ENCODE measurements at places on chromosomes 16 and 17.

GRCh38 chr17:38727736-38728135, 2.4 kb upstream of the CISD3 start:
- no peak for DNase-seq

GRCh38 chr17:622356-622755, 92.3 kb downstream of the VPS53 start:
- peak; percentile 77 for DNase-seq

- DNase-seq: no peak
Measured at GRCh38 chr17:7132511-7133094, 18.0 kb upstream of the ASGR2 start.

DNA sequence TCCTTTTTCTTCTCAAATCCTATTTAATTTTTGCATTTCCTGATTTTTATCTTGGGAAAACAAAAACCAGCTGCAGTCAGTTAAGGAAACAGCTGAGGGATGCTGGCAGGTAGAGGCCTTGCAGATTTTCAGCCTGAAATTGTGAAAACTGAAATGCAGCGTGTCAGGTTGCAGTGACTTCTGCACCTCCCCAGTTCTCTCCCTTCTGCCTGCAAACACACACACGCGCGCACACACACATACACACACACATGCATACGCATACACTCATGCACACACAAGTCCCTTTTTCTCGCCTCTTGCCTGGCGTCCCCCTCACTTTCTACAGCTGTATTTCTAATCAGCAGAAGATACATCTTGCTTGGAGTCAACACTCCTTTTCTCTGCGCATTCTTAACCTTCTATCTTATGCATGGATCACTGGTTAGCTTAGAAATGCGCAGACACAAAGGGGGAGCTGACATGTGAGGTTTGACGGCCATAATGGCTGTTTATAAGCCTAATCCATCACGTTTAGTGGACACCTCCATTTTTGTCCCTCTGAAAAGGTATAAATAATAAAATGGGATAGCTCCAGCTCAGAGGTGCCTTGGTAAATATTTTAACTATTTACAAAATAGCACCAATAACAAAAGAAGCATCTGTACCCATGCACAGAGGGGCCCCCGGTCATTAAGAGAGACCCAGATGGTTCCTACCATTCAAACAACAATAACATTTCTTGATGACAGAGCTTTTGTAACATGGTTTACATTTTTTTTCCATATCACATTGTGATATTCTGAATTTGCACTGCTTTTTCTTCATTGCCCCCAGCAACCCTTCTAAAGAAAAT, 392.1 kb upstream of the SALL1 start:
- DNase-seq: no peak

DNA sequence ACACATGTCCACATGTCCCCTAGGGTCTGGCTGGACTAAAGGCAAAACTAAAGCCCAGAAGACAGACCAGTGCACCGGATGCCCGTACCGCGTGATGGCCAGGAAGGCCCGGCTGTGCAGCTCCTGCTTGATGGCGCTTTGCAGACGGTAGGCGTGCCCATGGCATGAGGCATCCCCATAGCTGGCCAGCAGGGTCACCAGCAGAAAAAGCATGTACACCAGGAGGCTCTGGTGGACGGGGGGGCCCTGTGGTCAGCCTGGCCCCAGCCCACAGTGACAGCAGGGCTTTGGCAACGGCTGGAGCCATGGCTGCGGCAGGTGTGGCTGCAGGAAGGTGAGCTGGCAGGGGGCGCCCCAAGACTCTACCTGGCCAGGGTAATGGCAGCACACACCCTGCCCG, 42.8 kb downstream of the PKD1 start:
- no peak for DNase-seq

DNA sequence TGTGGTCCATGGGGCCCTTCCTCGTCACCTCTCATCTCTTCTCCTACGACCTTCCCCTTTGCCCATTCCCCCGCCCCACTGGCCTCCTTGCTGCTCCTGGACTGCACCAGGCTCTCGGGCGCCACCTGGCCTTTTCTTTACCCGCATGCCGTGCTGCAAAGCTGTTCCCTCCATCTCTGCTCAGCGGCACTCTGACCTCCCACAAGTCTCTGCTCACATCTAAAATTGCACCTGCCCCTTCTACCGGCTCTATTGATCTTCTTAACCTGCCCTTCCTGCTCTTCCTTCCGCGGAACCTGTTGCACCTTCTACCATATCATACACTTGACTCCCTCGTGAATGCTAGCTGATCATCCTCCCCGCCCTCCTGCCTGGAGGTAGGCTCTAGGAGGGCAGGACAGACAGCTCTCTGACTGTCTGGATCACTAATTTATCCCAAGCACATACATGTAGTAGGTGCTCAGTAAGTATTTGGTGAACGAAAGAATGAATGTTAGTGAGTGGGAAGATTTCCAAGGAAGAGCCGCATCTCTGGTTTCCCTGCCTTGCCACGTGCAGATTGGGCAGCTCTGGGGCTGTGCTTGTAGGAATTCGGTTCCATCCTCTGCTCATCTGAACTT, 17.3 kb downstream of the DNAH17 start:
- DNase-seq: no peak

- no peak for DNase-seq
Measured at GRCh38 chr17:66717641-66718058, 117.3 kb upstream of the CACNG5 start.

GRCh38 chr17:49946964-49947584, 21.9 kb upstream of the DLX4 start:
- DNase-seq: no peak

DNA sequence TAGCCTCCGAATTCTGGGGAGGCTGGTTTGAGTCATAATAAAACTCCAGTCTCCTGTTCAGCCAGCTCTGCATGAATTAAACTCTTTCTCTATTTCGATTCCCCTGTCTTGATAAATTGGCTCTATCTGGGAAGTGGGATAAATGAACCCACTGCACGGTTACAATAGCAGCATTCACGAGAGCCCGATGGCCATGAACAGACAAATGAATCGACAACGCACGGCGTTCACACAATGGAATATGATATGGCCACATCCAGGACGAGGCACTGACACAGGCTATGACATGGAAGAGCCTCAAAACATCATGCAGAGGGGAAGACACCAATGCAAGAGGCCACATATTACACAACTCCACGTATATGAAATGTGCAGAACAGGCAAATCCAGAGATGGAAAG, 5.6 kb upstream of the CARD14 start:
- no peak for DNase-seq

DNA sequence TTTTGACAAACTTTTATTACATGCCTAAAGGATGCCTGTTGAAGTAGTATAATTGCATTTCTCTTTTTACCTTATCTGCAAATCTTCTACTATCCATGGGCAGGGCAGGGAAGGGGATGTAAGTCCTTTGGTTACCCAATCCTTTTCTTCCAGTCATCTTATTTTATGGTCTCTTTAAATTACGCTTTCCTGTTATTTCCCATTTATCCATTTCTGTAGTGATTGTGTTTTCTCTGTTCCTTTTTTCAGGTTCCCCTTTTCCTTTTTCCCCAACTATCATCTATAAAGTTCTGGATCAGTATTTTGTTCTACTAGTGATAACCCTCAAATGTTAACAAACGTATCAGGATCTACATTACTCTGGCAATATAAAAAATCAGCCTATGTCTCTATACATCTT, 3.3 kb upstream of the ABCA9 start:
- no peak for DNase-seq

- peak; percentile 48 for DNase-seq
Measured at GRCh38 chr17:77999413-78000173, 41.1 kb downstream of the TNRC6C start.

GRCh38 chr17:48720266-48721008, 1.9 kb downstream of the PRAC1 start:
- no peak for DNase-seq

- no peak for DNase-seq
Measured at GRCh38 chr17:77634710-77635109, 323.8 kb upstream of the TNRC6C start.

GRCh38 chr17:949623-950303, 29.8 kb downstream of the NXN start:
- DNase-seq: no peak

DNA sequence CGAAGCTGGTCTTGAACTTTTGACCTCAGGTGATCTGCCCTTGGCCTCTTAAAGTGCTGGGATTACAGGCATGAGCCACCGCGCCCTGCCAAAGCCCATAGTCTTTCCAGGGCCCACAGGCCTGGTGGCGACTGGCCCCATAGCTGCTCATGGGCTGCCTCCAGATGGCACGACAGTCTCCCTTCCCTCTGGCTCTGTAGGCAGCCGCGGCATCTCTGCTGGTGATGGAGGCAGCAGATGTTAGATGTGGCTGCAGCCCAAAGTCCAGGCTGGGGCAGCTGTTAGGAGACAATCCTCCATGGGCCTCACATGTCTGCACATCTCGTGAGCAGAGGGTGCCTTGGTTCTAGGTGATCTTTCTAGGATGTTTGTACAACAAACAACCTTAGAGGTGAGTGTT, 69.7 kb upstream of the DNAJA2 start:
- no peak for DNase-seq

GRCh38 chr17:34302636-34303035, 16.6 kb upstream of the CCL8 start:
- DNase-seq: no peak

GRCh38 chr16:29729116-29729521, 16.7 kb downstream of the C16orf54 start:
- peak; percentile 63 for DNase-seq

DNA sequence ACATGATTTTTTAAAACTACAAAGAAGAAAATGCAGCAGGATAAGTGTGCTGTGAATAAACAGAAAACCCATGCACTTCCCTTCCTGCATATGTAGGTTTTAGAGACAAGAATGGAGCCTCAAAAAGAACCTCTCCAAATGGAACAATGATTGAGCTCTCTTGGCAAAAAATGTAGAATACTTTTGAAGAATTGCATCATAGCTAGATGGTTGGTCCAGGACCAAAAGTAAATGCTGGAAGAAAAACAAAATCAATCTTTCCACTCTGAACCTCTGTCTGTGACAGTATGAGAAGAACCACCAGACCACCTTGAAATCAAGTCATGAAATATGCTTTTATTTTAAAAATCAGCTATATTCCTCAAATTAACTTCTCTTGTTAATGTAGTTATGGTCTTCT, 17.5 kb downstream of the HELZ start:
- no peak for DNase-seq

DNA sequence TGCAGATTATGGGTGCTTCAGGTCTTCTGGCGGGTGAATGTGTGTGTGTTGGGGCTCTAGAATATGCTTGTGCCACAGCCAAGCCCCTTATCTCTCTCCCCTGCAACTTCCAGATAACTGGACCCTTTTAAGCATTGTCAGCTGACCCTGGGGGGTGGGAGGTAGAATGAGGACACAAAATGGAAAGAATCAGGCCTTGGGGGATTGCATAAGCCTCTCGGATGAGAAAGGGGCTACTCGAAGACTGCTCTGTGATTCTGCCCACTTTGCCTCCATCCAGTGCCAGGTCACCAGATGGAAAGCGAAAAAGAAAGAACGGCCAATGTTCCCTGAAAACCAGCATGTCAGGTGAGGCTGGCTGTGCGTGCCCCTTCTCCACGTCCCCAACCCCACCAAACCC, 13.8 kb downstream of the THRA start:
- DNase-seq: no peak

GRCh38 chr16:10561425-10561824, 19.0 kb downstream of the EMP2 start:
- DNase-seq: no peak

DNA sequence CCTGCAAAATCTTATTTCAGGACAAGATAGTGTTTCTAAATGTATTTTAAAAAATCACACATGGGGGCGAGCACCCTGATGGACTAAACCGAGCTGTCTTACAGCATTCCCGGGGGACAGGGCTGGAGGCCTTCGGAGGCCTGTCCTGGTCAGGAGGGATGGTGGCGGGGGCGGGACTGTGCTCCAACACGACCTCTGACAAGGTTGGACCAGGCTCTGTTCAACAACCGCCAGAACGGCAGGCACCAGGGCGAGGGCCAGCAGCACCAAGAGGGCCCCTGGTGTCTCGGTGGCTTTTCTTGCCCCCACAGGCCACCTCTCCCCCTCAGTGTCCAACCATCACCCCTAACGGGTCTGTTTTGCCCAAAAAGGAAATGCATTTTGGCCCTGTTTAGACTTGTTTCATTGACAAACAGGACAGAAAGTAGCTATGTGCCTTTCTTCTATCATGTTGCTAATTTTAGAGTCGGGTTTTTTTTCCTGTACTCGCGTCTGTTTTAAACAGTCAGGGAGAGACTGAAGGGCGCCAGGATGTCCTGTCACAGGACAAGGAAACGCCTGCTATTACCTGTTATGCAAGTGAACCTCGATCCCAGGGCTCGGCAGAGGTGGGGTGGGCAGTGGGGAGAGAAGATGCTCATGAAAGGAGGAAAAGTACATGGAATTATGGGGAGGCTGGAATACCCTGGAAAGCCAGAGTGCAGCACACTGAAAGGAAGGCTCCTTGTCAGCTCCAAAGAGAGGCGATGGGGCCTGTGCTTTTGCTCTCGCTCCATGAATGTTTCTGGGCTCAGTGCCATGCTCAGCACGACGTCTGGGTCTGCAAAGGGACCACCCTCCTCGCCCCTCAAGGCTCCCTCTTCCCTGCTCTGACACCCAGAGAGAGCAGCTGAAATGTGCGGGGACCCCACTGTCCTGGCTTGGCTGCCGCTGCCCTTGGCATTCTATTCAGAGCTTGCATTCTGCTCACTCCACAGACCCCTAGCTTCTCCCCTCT, 11.9 kb downstream of the TMEM204 start:
- no peak for DNase-seq

DNA sequence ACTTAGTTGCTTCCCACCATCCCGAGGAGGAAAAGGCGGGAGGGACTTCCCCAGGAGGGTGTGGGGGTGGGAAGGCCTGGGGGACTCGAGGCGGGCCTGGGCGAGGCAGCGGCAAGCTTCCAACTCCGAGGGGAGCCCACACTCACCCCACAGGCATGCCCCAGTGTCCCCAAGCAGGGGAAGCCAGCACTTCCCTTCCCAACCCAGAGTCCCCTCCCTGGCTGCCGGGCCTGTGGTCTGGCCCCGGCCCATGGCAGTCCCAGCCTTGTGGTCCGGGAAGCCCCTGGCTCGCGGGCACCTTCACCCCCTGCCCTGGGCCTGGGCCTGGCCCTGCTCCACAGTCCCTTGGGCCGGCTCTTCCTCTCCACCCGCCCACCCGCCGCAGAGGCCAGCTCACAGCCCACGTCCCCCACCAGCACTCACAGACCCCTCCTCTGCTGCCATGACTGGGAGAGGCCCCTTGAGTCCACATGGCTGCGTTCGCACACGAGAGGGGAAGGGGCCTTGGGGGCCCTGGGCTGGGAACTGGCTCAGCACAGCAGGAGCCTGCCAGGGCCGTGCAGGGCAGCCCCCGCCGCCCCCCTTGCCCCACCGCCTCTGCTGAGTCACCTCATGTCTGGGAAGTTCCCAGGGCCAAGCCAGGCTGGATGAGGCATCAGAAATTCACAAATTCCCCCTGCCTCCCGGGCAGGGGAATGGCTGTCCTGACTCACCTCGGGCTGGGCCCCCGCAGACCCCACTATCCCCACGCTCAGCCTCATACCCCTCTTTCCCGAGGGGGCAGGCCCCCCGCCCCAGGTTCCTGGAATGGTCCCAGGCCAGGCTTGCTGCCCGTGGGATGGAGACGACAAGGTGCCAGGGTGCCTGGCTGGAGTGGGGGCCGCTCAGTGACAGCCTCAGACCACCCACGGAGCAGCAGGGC, 27.8 kb downstream of the BAHCC1 start:
- DNase-seq: peak; percentile 90

- DNase-seq: no peak
Measured at GRCh38 chr17:6660805-6661463, 9.4 kb downstream of the C17orf100 start.

Data from H4 (cell line).